ENCODE measurements at places on chromosomes 5 and 9.
A peak's percentile ranks its signal among the peaks of the same experiment; 100 is the strongest.

DNA sequence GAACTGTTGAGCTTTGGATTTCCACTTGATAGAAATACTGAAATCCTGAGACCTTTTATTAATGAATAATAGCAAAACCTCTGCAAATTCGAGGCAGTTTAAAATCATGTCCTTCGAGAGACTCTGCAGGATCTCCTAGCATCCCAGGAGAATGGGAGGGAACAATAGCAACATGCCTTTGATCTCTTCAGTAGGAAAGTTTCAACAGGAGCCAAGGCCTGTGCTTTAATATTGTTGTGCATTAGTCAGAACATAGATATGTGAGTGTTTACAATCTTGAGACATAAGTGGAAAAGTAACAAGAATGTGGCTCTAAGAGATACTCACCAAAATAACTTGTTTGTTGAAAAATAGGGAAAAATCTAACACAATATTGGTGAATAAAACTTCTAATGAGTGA, 83.3 kb upstream of the LHFPL2 start:
- no peak for DNase-seq

- no peak for DNase-seq
Measured at GRCh38 chr5:84642324-84642723, 257.6 kb upstream of the EDIL3 start.

- DNase-seq = no peak
Measured at GRCh38 chr5:115450741-115451140, 93.8 kb downstream of the FEM1C start.

GRCh38 chr5:149445343-149445738, 66.2 kb upstream of the IL17B start:
- DNase-seq = no peak

DNA sequence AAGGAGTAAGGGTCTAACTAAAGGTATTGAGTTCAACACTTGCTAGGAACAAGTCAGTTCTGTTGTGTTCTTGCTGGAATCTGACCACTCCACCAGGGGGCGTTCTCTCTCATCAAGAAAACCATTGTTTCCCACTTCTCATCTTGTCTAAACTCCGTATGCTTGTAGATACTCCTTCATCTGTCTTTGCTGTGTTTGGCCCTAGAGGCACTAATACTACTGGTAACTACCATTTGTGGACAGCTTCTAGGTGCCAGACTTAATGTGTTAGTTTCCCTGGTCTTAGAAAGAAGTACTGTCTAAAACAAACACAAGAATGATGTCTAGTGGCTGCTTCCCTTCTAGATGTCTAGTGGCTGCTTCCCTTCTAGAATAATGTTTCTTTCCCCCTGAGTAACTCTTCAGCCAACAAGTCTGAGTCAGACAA, 18.7 kb upstream of the PTPDC1 start:
- DNase-seq = peak; percentile 6

GRCh38 chr5:140344683-140345423, 1.6 kb downstream of the HBEGF start:
- DNase-seq = no peak

DNA sequence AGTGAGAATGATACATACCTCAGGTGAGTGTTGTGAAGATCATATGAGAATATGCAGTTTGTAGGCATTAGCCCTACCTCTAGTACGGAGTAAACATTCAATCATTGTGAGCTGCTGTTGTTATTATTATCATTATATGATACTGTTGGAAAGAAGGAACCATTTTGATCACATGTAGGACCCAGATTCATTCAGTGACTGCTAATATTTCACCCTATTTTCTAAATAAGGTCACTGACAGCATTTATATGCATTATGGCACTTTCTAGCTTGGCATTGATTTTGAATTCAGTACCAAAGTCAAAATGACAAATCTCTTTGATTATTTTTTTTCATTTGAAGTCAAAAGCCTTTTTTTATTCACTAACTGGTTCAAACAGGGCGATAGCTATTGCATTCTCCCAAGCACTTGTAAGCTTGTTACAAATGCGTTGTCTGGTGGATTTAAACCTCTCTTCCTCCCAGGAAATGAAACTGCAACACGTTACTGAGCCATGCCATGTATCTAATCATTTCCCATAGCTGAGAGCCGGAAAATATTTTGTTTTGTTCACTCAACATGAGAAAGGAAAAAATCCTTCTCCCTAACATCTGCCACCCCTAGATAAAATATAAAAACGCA, 320.8 kb upstream of the SGCD start:
- DNase-seq = no peak

Measured in NCI-H187 (cell line).